ENCODE measurements at places on chromosomes 2 and 18. TPM values are rescaled to one million over a fixed set of nuclear protein-coding genes. Genes with fewer than 3 reads are reported as not detected.

KYNU gene
- 0.67 TPM for polyA plus RNA-seq

SLC9A4 gene
- not detected for polyA plus RNA-seq

NYAP2 gene
- polyA plus RNA-seq = 0.34 TPM

FAM110C gene
- 1.8 TPM for polyA plus RNA-seq

LMAN1 gene
- 59.7 TPM for polyA plus RNA-seq

CARF gene
- polyA plus RNA-seq = 9.2 TPM

ANKRD29 gene
- 4.0 TPM for polyA plus RNA-seq

TOGARAM2 gene
- polyA plus RNA-seq = 1.9 TPM

DSG1 gene
- polyA plus RNA-seq = not detected

LOXHD1 gene
- 3.2 TPM for polyA plus RNA-seq

GULP1 gene
- polyA plus RNA-seq = 19.5 TPM

PDCD1 gene
- polyA plus RNA-seq = 0.13 TPM

SPP2 gene
- polyA plus RNA-seq = not detected

CROCC2 gene
- polyA plus RNA-seq = 0.20 TPM

All from forelimb muscle (tissue), 1 donor.